GM12864 (cell line): ENCODE measurements at places on chromosomes 1 and 21.

- DNase-seq: peak; percentile 66
These were observed 9.9 kb downstream of the TGFBR3 start for GRCh38 chr1:91876040-91876470.

GRCh38 chr1:77292551-77292950 lies 10.7 kb downstream of the AK5 start:
- no peak for DNase-seq

GRCh38 chr1:223140611-223141405 lies 2.2 kb downstream of the TLR5 start:
- no peak for DNase-seq

- no peak for DNase-seq
These were observed 20.1 kb downstream of the DYRK3 start for GRCh38 chr1:206655471-206655882.

- DNase-seq: no peak
These were observed 2.5 kb upstream of the MYBPHL start for GRCh38 chr1:109309347-109309746.

GRCh38 chr1:215156232-215156631 lies 73.7 kb downstream of the KCNK2 start:
- no peak for DNase-seq

DNA sequence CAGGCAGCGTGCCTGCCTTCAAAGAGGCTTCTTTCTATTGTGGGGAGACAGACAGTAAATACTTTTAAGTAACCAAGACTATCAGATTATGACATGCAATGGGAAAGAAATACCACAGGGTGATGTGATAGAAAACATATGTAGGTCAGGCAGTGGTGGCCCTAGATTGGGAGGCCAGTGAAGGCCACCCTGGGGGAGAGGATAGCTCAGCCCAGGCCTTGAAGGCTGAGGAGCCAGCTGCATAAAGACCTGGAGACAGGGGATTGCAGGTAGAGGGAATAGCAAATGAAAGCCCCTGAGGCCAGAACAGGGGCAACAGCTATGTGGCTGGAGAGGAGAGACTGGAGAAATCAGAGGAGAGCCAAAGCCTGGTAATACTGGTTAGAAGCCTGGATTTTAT lies 4.0 kb downstream of the SOX13 start:
- no peak for DNase-seq

- no peak for DNase-seq
These were observed 24.4 kb upstream of the WDR26 start for GRCh38 chr1:224458996-224459395.

- DNase-seq: no peak
These were observed 378.1 kb upstream of the USP24 start for GRCh38 chr1:55593298-55593697.
